ENCODE measurements at places on chromosomes 3 and 15. TPM values are rescaled to one million over a fixed set of nuclear protein-coding genes. Genes with fewer than 3 reads are reported as not detected.

DNA sequence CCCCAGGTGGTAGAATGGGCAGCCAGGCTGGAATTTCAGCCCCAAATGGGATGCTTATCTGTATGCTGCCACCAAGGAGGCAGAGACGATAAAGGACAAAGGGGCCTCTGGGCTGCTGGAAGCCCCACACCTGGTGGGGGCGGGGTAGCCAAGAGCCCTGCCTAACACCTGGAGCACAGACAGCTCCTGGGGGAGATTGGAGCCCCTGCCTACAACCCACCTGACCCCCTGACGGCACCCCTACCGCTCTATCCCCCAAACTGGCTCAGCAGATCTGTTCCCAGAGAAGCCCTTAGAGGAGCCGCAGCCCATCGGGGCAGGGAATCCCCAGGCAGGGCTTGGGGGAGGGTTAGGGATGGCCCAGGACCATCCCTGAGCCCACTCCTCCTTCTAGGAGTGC lies 15.8 kb upstream of the SEMA3F start:
- no peak for DNase-seq

DNA sequence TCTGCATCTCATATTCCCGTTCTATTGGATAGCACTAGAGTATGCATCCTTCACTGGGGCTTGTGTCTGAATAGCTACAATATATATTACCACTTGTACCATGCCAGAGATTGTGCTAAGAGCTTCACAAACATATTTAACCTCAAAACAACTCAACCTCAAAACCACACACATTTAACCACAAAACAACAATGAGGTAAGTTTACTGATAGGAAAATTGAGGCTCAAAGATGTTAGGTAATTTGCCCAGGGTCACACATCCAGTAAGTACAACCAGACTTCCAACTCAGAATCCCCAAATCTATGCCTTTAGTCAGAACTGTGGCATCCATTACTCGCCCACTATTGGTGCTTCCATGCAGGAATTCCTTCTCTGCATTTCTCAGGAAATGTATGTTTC lies 220.0 kb downstream of the FAM43A start:
- DNase-seq: no peak

DNA sequence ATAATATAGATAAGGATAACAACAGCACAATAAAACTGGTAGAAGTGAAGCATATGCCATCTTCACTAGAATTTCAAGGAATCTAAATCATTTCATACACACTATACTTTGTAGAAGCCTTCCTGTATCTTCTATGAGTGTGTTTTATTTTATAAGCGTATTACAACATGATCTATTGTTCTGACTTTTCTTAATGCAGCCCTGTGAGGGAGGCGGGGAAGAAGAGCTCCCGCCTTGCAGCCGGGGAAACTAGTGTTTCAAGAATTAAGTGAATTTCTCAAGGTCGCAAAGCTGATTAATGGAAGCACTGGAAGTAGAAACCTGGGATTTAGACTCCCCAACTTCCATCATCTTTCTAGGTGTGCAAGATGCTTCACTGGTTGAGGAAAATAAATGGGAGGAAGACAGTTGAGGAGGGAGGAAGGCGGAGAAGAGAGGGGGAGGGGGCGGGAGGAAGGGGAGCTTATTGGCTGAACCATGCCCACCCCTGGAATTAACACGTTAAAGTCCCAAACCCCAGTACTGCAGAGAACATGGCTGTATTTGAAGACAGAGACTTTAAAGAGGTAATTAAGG lies 32.9 kb downstream of the VGLL4 start:
- DNase-seq: no peak

- no peak for DNase-seq
Measured at GRCh38 chr3:51311055-51311454, 74.0 kb upstream of the MANF start.

DNA sequence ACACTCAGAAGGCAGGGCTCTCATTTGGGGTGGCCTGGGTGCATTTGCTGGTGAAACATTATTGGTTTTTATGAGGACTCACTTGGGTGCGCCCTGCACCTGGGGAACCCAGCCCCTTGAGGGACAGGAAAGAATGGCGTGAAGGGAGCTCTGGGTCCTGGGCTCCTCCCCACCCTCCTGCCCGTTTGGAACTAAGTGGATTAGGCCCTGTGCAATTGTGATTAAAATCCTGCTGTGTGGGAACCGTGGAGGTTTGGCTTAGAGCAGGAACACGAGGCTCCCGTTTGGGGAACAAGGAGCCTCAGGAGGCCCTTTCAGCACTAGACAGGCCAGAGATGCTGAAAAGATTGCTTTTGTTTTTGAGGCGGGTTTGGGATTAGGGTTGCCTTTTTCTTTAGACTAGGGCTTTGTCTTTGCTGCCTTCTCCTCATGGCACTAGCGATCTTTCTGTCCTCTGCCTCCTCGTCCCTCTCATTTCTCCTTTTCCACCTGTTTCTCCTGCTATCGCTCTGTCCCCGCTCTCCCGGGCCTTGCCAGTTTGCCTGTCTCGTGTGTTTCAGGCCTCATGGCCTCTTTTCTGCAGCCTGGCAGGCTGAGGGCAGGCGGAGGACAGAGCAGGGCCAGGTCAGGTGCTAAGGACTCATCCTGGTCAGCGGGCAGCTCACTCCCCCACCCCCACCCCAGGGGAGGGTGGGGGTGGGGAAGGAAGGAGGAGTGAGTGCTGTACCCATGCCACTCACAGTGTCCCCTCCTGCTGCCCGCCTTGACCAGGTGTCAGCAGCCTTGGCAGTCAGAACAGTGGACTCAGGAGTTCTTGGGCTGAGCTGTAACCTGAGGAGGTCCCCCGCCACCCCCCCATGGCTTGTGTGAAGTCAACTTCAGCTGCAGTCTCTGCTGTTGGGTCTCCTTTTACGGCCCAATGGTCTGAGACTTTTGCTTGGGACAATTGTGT lies 8.6 kb downstream of the MAPKAPK3 start:
- DNase-seq: no peak

- no peak for DNase-seq
Measured at GRCh38 chr3:17481116-17481515, 261.3 kb downstream of the TBC1D5 start.

DNA sequence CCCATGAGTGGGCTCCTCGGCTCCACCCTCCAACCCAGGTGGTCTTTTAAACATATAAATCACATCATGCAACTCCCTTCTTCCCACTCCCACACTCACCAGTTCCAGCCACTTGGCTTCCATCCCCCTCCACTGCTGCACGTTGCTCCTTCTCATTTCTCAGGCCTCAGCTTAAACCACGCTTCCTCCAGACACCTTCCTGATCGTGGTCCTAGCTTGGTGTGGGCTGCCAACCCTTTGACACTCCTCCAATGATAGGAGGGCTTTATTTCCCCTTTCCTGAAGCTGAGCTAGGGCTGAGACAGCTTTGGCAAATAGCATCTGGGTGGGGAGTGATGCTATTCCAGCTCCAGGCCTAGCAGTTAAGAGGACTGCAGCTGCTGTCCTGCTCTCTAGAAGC lies 130.1 kb downstream of the SRGAP3 start:
- DNase-seq: no peak

DNA sequence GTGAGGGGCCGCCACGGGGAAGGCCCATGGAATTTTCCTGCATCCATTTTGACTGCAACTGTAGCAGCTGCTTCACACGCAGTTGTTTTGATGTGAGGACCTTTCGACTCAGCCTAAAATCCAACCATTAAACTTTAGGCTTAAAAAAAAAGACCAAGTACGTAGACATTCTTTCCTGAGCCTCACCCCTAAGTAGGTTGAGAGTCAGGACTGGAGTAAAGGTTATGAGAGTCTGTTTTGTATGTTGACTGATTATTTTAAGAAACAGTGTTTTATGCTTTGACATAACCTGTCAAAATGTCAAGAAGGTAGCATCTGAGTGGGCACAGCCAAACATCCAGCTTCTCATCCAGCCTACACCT lies 45.7 kb upstream of the AMOTL2 start:
- no peak for DNase-seq

DNA sequence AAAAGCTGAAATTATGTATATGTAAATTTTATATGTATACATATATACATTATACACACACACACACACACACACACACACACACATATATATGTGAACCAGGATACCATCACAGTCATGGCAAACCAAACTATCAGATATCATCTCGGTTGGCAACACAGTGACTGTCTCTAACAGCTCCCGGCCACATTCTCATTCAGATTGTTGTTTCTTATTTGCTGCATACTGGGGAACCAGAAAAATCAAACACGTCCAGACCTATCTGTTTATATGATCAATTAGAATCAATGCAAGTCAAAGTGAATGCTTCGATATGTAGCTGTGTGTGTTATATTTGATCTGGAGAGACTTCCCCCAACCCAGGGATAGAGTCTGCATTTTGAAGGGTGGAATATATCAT lies 61.1 kb downstream of the TIPARP start:
- no peak for DNase-seq

- DNase-seq: peak; percentile 18
Measured at GRCh38 chr3:23806534-23807423, 1.0 kb downstream of the UBE2E1 start.

DNA sequence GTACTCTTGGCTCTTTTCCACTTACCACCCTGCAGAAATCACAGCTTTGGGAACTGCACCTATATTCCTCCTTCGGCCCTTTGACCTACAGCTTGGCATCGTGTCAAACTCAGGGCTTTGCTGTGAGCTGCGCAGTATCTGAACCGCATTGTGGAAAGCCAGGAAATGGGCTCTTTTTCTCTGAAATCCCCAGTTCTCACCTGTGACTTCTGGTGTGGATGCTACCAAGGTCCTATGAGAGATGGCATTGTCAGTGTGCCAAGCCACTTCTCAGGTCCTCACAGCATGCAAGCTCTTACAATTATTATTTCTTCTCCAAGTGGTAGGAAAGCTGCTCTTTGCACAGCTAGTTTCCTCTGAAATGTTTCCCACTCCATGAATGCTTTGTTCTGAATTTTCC lies 450.6 kb upstream of the TBL1XR1 start:
- DNase-seq: peak; percentile 8

DNA sequence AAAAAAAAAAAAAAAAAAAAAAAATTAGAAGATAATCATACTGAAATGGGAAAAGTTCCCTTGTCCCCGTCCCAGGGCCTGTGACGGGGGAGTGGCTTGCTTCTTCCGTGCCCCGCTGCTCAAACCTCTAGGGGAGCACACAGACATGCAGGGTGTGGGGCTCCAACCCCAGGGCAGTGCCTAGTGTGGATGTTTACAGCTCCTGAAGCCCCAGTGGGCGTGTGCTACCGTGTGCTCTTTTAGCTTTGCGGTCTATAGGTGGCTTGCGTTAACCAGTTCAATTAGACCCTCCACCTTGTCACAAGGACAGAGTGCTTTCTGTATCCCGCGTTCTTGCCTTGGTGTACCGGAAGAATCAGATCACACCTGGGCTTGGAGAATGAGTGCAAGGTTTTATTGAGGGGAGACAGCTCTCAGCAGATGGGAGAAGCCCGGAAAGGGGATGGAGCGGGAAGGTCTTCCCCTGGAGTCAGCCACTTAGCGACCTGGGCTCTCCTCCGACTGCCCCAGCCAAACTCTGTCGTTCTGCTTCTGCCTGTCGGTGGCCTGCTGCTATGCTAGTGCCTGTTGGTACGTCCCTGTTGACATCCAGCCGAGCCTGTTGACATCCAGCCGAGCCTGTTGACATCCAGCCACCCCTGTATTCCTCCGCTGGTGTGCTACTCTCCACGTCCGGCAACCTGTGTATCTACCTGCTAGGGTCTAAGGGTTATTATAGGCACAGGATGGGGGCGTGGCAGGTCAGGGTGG lies 569.8 kb downstream of the VGLL3 start:
- DNase-seq: no peak

GRCh38 chr3:35639254-35640186 lies at the start of gene ARPP21:
Gene ARPP21, plus strand, starts transcription at chr3:35639525. Its CDS starts 42,227 bp downstream, at chr3:35681752.
- DNase-seq: peak; percentile 32

DNA sequence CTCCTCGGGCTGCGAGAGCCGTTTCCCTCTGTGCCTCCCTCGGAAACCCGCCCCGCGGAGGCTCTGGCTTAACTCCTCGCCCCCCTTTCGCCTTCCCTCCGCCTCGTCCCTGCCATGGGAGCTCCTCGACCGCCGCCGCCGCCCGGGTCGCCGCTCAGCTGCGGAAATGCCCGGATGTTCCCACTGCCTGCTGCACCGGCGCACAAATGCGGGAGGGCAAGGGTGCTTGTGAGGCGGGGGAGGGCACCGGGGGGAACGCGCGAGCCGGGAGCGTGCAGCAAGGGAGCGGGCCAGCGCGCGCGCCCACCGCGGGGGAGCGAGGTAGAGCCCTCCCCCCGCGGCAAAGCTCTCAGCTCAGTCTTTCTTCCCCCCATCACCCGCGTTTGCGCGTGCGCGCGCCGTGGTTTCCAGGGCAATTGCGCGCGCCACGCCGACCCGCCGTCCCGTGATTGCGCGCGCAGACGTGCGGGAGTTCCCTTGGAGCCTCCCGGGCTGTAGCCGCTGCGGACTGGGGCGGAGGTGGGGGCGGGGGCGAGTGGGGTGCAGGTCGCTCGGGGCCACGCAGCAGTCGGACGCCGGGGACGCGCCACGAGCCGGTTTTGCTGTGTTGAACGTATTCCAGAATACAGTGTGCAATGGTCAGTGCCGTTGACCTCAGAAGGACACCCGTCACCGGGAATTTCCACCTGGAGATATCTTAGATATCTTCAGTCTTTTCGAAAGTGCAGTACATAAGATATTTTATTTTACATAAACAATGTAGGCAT lies at the start of gene DMXL2:
DMXL2 (minus strand) TSS at position 168 of the 767 bp plus-strand sequence. CDS start 226 bp downstream, outside the sequence.
- DNase-seq: peak; percentile 85

DNA sequence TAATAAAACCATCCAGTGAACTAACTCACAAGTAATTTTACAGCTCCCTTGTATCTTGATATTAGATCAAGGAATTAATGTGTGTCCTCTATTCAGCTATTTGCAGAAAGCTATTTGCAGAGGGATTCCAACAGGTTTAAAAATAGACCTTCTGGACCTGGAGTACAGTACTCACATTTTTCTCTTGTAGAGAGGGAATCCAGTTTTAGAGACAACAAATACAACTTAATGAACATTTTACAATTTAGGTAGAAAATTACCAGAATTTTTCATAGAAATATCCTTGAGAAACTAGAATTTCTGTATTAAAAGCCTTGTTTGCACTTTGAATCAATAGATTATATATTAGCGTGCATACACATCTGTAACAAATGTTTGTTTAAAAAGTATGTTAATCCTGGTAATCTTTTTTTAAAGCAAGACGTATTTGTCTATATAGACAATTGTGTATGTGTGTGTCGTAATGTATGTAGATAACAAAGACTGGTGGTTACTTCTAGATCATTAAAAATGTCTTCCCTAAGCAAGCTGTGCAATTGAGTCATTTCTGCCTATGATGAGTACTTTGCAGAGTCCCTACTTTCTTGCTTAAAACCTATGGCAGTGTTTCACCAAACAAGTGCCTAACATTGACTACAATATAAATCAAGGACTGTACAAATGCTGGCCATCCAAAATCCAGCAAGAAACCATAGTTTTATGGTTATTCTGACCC lies 57.9 kb downstream of the PPP2R3A start:
- no peak for DNase-seq

FBLN2 gene
- 3.1 TPM for total RNA-seq

LINGO1 gene
- not detected for total RNA-seq

SNTN gene
- total RNA-seq: not detected

DLL4 gene
- total RNA-seq: not detected

ZBTB47 gene
- total RNA-seq: 0.87 TPM

ZNF620 gene
- 10.1 TPM for total RNA-seq

CAPN3 gene
- total RNA-seq: 1.8 TPM

Measured in activated naive CD8-positive, alpha-beta T cell treated with anti-CD3 and anti-CD28 coated beads for 36 hours (primary cell).